Glutamatergic neuron (in vitro differentiated cells): ENCODE measurements at places on chromosomes 13 and 19. TPM values are rescaled to one million over a fixed set of nuclear protein-coding genes. Genes with fewer than 3 reads are reported as not detected.

GRCh38 chr19:17865364-17866311 lies 5.9 kb downstream of the RPL18A start:
- peaks cover 11% of the 10 kb centered on the region for H3K27me3 ChIP-seq
- peaks cover 7% of the 10 kb centered on the region for H3K4me1 ChIP-seq
- no peak overlapping the region for H3K27ac ChIP-seq

DNA sequence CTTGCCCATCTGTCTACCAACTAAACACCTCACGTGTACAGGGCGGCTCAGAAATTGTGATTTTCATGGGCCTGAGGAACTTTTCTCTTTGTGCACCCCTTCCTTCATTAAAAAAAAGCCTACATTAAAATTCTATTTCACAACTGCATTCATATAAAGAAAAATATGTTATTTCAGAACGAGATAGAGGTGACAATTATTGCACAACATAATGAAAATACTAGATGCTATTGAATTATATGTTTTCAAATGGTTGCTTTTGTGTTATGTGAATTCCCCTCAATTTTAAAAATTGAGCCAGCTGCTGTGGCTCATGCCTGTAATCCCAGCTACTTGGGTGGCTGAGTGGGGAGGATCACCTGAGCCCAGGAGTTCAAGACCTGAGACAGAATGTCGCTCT lies 5.2 kb downstream of the SLC1A6 start:
- DNase-seq, result no peak
- no peak overlapping the region for H3K27ac ChIP-seq
- peaks cover 14% of the 10 kb centered on the region for H3K4me1 ChIP-seq
- H3K4me3 ChIP-seq, result no peak overlapping the region
- no peaks in the 10 kb centered on the region for H3K27me3 ChIP-seq

GRCh38 chr13:97873398-97873797 lies 80.1 kb upstream of the IPO5 start:
- H3K4me3 ChIP-seq, result no peak overlapping the region
- H3K27me3 ChIP-seq, result no peaks in the 10 kb centered on the region
- H3K4me1 ChIP-seq, result peaks cover 6% of the 10 kb centered on the region
- DNase-seq, result no peak

GRCh38 chr13:100089465-100090032 lies 656 bp downstream of the PCCA start:
- DNase-seq, result no peak
- H3K4me1 ChIP-seq, result peaks cover 12% of the 10 kb centered on the region
- H3K36me3 ChIP-seq, result no peaks in the 10 kb centered on the region
- H3K27me3 ChIP-seq, result peaks cover 3% of the 10 kb centered on the region

DNA sequence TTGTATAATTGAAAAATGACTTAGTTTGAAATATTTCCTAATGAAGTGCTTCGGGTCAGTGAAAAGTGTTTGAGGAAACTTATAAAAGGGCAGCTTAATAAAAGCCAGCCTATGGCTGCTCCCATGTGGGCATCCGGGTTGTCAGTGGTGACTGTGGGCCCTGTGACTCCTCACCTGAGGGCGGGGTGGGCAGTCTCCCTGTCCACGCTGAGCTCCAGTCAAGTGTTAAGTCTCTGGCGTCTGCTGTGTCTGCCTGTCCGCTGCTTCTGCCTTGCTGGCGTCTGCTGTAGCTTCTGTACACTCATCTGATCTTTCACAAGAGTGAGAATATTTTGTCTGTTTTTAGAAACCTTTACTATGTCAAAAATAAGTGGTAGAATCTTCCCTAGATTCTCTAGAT lies 7.1 kb downstream of the LAMP1 start:
- no peaks in the 10 kb centered on the region for H3K27me3 ChIP-seq
- H3K36me3 ChIP-seq, result no peaks in the 10 kb centered on the region
- H3K4me3 ChIP-seq, result no peak overlapping the region
- H3K4me1 ChIP-seq, result no peaks in the 10 kb centered on the region

DNA sequence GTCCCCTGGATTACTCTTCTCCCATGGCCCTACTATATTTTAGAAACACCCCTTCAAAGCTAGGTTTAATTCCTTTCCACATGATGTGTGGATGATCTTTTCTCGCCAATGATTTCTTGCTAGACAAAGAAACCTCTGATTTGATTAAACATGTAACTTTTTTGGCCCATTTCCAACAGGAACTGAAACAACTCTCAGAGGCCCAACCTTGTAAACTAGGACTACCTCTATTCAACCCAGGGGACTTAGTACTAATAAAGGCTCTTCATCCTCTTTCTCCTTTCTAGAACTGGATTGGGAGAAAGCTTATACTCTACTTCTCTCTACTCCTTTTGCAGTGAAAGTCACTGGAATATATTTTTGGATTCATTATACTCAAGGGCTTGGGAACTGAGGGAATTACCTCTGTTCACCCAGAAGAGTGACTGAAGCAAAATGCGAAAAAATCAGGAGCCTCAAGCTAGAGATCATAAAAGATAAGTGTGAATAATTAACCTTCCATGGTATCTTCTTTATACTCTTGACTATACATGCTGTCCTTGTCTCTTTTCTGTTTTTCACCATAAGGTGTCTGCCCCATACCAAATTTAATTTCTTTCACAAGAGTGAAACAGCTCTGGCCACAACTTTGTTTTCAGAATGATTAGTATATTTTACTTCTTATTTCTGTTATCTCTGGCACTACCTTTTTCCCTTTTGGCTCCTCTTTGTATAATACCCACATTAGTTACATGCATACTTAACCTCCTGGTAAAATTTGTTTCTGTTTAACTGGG lies 977.6 kb downstream of the SLITRK5 start:
- H3K27ac ChIP-seq, result no peak overlapping the region
- no peaks in the 10 kb centered on the region for H3K36me3 ChIP-seq
- no peaks in the 10 kb centered on the region for H3K27me3 ChIP-seq
- H3K4me1 ChIP-seq, result no peaks in the 10 kb centered on the region
- no peak overlapping the region for H3K4me3 ChIP-seq
- no peak for DNase-seq

DNA sequence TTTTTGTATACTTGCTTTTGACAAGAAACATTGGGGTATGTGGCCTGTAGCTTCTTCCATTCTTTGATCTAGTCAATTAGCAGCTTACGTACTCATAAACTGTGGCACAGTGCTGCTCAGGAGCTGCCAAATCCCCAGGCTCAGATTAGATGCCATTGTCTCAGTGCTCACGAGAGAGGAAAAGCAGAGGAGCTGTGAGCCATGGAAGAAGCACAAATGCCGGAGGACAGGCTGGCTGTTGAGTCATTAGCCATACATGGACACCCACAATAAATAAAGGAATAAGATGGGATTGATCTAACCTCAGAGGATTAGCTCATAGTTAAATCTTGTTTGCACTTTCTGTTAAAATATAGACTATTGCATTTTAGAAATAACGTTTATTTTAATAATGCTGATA lies 121.7 kb downstream of the POSTN start:
- no peak overlapping the region for H3K27ac ChIP-seq
- no peaks in the 10 kb centered on the region for H3K36me3 ChIP-seq
- H3K4me3 ChIP-seq, result no peak overlapping the region
- H3K4me1 ChIP-seq, result peaks cover 3% of the 10 kb centered on the region
- H3K27me3 ChIP-seq, result peaks cover 1% of the 10 kb centered on the region
- DNase-seq, result peak; percentile 19

SHFL gene
- total RNA-seq, result 0.20 TPM

CLC gene
- total RNA-seq, result not detected

YJEFN3 gene
- total RNA-seq, result 21.6 TPM
